Stimulated activated CD4-positive, alpha-beta T cell treated with anti-CD3 and anti-CD28 coated beads, Interleukin-1b, Interleukin-23, amount 100 ng/mL, for 4 hours (primary cell): ENCODE measurements at places on chromosomes 1 and 21.

DNA sequence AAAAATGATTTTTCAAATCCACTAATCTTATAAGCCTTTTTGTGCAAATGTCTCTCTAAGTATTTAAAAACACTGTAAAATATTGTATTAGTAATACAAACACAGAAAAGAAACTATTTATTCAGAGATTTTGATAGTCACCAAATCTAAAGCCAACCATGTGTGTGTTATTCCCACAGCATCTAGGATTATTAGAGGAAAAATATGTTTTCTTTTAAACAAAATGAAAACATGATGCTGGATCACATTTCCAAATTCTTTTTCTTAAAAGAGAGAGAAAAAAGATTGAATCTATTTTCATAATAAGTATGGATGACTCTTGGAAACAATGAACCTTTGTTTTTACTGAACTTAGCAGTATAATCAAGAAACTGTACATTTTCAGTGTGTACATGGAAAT lies 25.3 kb downstream of the COLGALT2 start:
- DNase-seq = no peak

GRCh38 chr1:68904477-68904876 lies 407.6 kb upstream of the DEPDC1 start:
- no peak for DNase-seq

DNA sequence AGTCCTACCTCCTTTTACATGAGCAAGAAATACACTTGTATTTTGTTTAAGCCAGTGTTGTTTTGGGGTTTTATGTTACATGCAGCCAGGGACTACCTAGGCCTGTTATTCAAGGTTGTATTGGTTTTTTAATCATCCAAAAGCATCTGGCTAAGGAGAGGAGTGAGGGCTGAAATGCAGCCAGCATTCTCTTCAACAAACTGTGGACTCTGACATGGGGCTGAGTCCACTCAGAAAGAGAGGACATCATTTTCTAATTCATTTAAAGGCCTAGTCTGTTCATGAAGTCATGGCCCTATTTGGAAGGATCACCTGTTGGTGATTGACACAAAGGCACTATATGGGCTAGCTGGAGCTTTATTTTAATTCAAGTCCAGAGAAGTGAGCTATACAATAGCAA lies 190.4 kb downstream of the TTLL7 start:
- no peak for DNase-seq

GRCh38 chr21:41964171-41964570 lies 10.4 kb upstream of the C2CD2 start:
- DNase-seq = no peak

DNA sequence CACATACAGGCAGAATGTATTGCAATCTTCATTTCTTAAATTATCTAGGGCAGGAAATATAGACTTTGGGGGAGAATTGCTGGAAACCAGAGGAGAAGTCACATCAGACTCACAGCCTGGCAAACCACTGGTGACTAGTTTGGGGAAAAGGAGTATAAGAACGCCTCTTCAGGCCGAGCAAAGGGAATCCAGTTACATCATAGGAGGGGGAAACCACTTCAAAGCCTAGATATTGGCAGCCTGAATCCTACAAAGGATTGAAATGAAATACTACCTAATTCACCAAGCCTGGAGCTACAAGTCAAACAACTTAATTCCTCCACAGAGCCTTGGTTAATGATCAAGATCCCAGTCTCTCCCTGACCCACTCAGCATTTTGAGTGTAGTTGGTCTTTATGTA lies 121.7 kb downstream of the SLC30A10 start:
- DNase-seq = no peak

DNA sequence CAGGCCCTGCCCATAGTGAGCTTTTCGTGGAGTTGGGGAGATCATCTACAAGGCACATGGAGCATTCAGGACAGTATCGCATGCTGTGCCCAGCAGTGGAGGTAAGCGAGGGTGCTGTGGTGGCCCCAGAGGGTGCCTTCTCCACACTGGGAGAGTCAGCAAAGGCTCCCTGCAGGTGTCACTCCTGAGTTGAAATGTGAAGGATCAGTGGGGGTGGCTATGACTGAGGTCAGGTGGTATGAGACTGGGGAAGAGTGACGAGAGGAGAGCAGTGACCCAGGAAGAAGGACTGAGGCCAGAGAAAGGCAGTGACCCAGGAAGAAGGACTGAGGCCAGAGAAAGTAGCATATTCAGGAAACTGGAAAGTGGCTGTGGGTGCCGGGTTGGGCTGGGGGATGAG lies 53.0 kb downstream of the SPAG17 start:
- DNase-seq = no peak

DNA sequence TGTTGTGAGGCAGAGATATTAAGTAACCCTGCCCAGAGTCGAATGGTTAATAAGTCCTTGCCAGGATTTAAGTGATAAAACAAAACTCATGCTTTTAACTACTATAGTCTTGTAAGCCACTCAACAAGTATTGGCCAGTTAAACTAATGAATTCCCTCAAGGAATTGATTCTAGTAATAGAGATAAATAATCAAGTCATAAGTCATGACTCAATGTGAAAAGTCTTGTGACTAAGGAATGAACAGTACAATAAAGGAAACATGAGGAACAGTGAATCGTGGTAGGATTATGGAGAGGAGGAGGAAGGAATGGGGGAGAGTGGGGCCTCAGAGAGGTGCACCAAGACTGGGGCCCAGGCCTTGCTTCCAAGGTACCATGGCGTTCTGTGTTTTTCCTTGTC lies 104.7 kb downstream of the FGGY start:
- DNase-seq = no peak

DNA sequence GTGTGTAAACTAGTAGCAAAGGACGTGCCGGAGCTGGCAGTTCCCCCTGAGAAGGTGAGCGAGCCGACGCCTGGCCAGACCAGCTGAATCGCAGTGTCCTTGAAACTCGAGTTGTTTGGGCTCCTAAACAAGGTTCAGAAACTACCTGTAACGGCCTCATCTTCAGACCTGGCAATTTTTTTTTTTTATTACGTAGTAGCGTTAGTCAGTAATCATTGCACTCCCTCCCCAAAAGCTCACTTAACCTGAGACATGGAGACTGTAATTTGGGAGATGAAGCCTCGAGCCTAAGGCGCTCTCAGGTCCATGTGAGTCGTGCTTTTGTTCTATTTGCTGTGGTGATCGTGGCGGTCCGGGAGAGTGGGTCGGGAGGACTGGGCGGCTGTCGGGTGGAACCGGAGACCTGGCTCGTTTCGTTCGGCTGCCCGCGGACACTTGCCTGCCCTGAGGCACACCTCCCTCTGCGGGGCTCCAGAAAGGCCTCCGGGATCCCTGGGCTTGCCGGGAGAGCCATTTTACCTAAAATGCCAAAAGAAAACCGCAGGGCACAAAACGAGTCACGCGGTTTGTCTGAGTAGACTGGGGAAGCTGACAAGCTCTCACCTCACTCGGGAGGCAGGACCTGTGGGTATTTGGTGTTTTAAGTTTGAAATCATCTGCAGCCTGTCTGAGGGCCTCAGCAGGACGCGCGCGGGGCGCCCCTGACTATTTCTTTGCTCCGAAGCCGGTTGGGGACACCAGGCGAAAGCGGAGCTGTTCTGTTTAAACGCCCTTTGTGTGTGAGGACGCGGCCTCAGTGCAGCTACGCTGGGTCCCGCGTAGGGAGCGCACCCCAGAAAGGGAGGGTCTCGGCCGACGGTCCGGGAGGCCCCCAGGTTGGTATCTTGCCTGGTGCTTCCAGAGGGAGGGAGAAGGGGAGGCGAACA lies 722 bp downstream of the LHX8 start:
- no peak for DNase-seq
